ENCODE measurements at places on chromosomes 7 and 10.

- no peak for DNase-seq
Measured at GRCh38 chr7:66837007-66837406, 84.0 kb upstream of the TMEM248 start.

GRCh38 chr10:80741278-80741677, 203.6 kb downstream of the SH2D4B start:
- no peak for DNase-seq

- DNase-seq, result no peak
Measured at GRCh38 chr7:99628471-99629465, 12.0 kb downstream of the ZSCAN25 start.

DNA sequence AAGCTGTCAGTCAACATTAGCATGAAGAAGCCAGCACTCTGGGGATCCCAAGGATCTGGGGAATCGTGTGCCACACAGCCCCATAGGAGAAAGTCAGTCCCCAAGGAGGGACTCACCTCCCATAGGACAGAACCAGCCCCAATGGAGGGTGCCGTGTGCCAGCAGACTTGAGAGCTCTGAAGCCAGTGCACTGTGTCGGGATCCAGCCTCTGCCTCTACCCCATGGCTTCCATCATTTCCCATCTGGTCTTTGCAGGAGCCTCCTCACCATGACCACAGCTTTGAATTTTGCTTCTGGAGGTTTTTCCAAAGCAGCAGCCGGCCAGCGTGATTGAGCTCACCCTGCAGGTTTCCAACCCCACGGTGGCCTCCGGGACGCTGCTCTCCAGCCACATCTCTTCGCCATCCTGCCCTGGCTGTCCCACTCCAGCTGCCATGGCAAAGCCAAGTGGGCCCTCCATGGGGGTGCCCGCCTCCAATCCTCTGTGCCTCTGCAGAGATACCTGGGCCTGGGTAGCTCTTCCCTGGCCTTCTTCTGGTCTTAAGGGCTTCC, 171.8 kb upstream of the SHH start:
- DNase-seq, result no peak

DNA sequence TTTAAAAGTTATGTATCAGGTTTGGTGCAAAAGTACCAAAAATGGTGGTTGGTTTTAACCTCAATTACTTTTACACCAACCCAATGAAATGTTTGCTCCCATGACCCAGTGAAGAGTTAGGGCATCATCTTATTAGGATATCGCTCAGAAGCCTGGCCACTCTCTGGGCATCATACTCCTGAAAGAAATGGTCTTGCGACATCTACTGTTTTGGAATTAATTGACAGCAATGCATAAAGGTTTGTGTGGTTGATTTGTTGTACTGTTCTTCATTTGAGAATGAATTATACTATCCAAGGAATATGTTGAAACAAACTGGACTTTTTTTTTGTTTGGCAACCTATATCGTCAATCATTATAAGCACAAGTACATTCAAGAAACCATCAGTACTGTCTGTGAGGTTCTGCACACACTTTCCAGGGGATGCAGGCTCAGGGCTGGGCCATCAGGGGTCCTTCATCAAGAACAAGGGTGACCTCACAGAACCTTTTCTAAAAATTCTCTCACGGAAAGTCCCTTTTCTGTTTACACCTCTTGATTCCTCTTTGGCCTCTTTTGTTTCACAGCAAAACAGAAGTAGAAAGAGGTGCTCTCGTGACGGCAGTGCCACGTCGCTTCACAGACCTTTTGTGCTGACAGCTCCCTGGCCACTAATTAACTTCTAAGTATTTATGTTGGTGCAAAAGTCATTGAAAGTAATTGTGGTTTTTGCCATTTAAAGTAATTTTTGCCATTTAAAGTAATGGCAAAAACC, 117.2 kb upstream of the KLF6 start:
- no peak for DNase-seq

DNA sequence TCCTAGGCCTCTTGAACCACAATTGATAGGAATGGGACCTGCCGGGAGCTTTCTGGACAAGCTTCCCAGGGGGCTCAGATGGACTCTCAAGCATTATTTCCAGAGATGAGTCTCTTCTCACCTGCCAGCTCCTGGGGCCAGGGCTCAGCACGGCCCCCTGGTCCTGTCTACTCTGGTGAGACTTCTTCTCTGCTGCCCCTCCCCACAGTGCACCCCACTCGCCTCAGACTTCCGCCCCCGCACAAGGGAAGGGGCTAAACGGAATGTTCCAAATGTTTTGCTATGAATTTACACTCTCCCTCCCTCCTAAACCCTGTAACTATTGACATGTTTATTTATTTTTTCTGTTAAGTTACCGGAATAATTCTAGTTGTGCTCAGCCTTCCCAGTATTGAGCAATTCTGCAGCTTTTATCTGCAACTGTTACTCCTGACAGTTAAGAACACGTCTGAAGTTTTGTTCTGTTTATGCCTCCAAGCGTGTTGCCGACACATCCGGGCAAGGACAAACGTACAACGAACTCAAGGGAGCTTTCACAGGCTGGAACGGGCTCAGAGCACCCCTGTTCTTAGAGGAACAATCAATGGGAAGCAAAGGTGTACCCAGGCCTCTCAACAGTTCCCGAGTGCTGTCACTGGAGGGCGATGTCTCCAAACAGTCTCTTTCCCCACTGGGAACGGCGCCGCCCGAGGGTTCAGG, 55.2 kb downstream of the FHIP2A start:
- DNase-seq, result no peak

- DNase-seq, result no peak
Measured at GRCh38 chr10:29344073-29344820, 55.4 kb downstream of the LYZL1 start.

- no peak for DNase-seq
Measured at GRCh38 chr7:110835218-110835617, 255.7 kb upstream of the LRRN3 start.

GRCh38 chr7:101913247-101913721, 95.9 kb downstream of the CUX1 start:
- DNase-seq, result no peak

DNA sequence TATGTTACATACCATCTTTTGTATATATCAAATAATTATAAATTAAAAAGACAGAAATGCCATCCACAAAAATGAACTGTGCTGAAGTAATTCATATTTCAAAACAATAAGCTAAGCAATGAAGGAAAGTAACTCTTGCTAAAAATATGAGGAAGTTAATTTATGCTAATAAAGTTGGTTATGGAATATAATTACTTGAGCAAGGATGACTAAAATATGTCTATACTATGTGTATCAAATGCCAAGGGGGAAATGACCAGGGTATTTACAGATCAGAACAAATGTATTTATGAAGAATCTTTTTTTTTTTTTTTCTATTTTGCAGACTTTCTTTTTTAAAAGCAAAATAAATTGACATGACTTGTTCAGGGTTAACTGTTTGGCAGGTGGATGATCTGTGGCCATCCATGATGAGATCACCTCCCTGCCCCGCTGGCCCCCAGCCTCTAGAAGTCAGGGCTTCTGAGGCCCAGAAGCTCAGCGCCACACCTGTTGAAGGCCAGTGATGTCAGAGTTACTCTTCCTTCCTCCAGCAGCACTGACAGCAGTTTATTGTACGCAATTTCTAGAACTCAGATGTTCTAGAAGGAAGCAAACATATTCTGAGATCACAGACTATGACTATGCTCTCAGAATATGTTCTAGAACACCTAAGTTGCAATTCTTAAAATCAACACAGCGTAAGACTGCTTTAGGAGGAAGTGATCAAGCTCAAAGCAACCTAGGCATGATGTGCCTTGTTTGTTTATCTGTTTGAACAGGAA, 196.1 kb upstream of the KLF14 start:
- DNase-seq, result no peak

- peak; percentile 17 for DNase-seq
Measured at GRCh38 chr10:92242910-92243671, 47.8 kb downstream of the CPEB3 start.

GRCh38 chr7:35647171-35647574, 47.8 kb downstream of the HERPUD2 start:
- no peak for DNase-seq

DNA sequence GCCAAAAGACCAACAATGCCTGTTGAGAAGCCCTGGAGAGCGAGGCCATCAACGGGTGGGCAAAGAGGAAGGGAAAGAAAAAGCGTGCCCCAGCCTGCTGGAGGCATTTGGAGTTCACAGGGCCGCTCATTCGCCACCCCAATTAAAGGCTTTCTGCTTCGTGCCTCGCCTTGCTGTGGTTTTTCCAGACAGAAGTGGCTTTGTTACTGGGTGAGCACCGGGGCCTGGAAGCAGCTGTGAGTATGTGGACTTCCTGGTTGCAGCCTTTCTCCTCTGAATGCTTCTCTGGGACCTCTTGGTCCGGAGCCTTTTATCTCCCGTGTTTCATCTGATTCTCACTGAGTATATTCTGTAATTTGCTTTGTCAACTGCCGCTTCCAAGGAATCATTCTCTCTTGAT, 118.1 kb upstream of the EGR2 start:
- no peak for DNase-seq

GRCh38 chr10:62159351-62159750, 109.3 kb downstream of the RTKN2 start:
- no peak for DNase-seq

GRCh38 chr7:101743995-101744360, 73.4 kb upstream of the CUX1 start:
- DNase-seq, result no peak

- no peak for DNase-seq
Measured at GRCh38 chr7:132140341-132140740, 435.9 kb downstream of the PLXNA4 start.

GRCh38 chr7:69259445-69259844, 338.8 kb upstream of the AUTS2 start:
- DNase-seq, result no peak

DNA sequence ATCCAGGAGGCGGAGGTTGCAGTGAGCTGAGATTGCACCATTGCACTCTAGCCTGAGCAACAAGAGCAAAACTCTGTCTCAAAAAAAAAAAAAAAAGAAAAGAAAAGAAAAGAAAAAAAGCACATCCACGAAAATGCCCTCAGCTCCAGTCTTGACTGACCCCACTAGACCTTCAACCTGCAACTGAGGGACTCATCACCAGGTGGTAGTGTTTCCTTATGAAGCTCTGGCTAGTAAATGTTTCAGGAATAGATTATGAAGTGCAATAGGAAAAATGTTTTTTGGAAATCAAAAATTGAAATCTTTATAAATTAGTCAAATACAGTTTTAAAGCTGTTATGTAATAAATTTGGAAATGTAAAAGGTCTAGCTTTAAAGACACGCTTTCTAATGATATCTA, 22.4 kb downstream of the TLL2 start:
- no peak for DNase-seq

GRCh38 chr10:72692994-72693781, 1.2 kb downstream of the MCU start:
- DNase-seq, result no peak

- no peak for DNase-seq
Measured at GRCh38 chr10:100829097-100829870, 83.5 kb upstream of the SLF2 start.

DNA sequence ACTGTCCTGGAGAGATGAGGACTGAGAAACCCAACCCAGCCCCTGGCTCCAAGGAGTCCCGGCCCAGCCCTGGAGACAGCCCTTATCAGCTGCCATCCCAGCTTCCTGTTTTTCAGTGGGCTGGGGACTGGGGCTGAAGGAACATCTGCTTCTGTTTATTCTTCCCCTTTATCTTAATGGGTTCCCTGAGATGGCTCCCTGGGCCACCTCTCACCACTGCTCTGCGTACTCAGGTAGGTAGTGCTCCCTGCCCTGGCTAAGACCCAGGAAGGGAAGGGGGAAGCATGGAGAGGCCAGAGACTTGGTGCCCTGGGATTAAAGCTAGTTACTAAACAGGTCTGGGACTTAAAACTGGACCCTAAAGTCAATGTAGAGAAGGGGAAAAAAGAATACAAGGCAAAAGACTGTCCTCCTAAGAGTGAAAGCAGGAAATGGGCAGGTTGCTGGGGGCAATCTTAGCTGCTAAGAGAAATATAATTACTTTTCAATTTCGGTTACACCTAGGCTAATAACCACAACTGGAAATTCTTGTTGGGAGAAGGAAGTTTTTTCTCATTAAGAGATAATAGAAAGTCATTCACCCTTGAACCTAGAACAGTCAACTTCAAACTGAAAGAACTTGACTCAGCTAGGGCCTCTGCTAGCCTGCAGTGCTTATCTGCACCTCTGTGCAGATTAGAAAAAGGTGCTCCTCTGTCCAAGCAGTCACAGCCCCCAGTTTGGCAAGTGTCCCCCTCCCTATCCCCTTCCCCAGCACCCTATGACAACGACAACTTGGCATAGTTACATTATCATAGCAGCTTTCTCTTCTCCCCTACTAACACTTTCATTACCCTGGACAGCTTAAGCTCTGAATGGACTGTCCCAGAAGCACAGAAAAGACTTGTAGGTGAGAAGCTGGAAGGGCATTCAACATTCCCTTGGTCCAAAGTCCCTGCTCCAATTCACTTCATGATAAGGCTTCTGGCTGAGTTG, 65.6 kb upstream of the KDM7A start:
- no peak for DNase-seq

DNA sequence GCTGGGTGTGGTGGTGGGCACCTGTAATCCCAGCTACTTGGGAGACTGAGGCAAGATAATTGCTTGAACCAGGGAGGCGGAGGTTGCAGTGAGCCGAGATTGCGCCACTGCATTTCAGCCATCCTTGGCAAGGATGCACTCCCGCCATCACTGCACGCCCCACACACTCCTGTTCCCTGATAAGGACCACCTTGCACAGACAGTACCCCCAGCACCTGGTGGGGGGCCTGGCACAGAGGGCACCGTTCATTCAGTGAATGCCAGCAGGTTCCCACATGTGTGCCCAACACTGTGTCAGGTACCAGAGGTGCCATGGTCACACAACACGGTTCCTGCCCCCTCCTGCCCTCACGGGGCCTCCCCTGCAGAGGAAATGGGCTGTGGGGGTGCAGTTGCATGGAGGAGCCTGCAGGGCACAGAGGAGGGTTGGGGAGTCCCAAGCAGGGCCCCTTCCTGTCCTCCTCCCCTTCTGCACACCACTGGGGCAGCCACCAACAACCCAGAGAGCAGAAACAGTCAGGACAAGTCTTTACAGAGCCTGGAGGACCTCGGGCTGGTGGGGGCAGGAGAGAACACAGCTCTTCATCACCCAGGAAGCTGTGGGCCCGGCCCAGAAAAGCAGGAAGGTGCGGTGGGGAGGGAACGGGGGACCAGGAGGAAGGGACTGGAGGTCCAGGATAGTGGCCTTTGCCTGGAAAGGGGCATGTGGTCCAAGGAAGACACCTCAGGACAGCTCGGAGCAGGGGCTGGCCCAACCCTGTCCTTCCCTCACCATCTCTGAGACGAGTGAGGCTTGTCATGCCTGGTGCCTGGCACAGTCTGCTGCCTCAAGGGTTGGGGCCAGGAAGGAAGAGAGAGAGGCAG, 7.1 kb downstream of the CRYGN start:
- DNase-seq, result no peak

DNA sequence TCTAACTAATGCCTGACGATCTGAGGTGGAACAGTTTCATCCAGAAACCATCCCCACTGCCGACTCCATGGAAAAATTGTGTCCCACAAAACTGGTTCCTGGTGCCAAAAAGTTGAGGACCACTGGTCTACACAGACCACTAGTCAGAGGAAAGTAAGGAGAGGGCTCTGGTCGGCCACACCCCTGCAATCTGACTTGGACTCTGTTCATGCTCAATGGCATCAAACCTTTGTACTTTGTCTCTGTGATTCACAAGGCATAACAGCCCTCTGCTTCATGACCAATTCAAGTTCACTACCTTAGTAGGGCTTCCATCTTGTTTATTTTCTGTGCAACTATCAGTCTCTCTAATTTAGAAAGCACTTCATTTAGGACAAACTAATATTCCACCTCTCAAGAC, 1.8 kb downstream of the TUBAL3 start:
- DNase-seq, result no peak

GRCh38 chr10:74669210-74669609, 157.2 kb upstream of the KAT6B start:
- DNase-seq, result no peak
